ENCODE measurements at places on chromosomes 7 and 10. TPM values are rescaled to one million over a fixed set of nuclear protein-coding genes. Genes with fewer than 3 reads are reported as not detected.

DNA sequence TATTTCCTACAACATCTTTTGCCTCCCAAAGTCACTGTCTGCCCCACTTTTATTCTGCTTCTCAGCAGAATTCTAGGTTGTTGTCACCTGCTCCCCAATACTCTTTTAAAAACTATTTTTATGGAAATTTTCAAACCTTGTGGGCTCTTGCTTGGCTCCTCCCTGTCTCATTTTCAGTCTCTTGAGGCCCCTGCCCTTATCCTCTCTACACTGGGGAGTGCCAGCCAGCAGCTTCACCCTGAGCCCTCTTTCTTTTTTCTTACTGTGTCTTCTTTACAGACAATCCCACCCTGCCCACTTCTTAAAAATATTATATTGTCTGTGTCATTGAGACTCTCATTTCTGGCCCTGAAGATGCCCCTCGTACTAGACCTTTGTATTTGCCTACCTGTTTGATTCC, 61.7 kb upstream of the TMEM248 start:
- DNase-seq: no peak

DNA sequence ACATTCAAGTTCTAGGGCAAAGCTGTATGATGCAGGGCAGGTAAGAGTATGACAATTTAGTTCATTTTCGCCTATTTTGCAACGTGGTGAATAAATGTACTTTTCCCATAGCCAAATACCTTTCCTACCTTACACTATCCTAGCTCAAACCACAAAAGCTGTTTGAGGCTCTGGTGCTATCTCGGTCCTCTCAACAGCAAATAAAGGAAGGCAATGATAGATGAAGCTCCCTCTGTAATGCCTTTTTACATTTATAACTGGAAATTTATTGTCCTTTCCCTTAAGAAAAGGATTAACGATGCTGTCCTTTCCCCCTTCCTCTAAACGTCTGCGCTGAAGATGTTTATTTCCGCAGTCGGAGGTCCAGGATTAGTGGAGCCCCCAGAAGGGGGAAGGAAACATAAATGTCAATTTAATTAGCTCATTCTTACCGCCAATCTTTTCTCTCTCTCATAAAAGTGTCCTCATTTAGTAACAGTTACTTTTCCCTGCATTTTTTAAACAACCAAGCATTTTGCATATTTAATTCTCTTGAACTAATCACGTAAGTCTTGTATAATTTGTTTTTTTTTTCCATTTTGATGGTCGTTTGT, 114.6 kb downstream of the PIP4K2A start:
- DNase-seq: no peak

GRCh38 chr7:135745703-135746312, 2.8 kb downstream of the FAM180A start:
- no peak for DNase-seq

GRCh38 chr7:30423788-30424505, 54.6 kb downstream of the NOD1 start:
- DNase-seq: no peak

The FAM24B gene
- 9.6 TPM for polyA plus RNA-seq

GRCh38 chr10:127298381-127298780, 102.0 kb upstream of the INSYN2A start:
- DNase-seq: no peak

GRCh38 chr10:95569368-95569767, 8.2 kb upstream of the SORBS1 start:
- no peak for DNase-seq

- no peak for DNase-seq
Measured at GRCh38 chr7:96052860-96053470, 268.9 kb downstream of the SLC25A13 start.

The CTBP2 gene
- polyA plus RNA-seq: 0.13 TPM

GRCh38 chr7:112206238-112206990, at the start of the genes DOCK4 and ZNF277:
Gene DOCK4 (minus strand): TSS chr7:112206399. CDS start chr7:112206138, 261 bp downstream.
Gene ZNF277 (plus strand): TSS chr7:112206695. CDS start chr7:112206717, 22 bp downstream.
- DNase-seq: peak; percentile 99

GRCh38 chr10:129965959-129966358, 1.9 kb upstream of the EBF3 start:
- no peak for DNase-seq

The ABCA13 gene
- not detected for polyA plus RNA-seq

DNA sequence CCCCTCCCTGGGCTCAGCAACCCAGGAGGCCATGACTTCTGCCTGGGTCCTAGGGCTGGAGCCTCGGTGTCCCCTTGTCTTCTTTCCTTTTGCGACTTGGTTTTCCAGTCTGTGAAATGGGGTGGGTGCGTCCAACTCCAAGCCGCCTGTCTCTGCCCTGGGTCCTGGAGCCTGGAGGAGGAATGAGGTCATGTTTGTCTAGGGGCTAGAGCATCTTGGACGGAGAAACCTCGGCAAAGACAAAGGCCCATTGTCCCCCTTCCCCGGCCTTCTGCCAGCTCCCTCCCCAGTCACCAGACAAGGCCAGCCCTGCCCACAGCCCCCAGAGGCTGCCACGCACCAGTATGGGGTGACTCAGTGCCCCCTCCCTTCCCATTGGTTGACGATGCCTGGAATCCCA, 39.8 kb upstream of the ELN start:
- no peak for DNase-seq

DNA sequence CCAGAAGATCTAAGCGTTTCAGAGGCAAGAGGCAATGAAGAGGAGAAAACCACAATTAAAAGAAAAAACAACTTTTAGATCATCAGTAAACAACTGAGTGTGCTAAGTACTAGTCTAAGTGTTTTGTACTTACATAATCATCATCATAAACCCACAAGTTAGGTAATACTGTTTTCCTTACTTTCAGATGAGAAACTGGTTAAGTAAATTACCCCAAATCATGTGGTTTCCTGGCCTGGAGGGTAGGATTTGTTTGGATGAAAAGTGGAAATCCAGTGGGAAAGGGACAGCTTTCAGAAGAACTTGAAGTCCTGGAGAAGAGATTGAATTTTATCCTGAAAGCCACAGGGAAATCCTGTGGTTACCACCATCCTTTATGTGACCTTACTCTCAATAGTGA, 463.3 kb downstream of the LRMDA start:
- DNase-seq: no peak

The ITPRID1 gene
- polyA plus RNA-seq: not detected

- peak; percentile 16 for DNase-seq
Measured at GRCh38 chr7:156969972-156970420, 20.5 kb downstream of the NOM1 start.

The EVX1 gene
- not detected for polyA plus RNA-seq

GRCh38 chr10:79179164-79179956, 110.6 kb downstream of the ZMIZ1 start:
- DNase-seq: no peak

DNA sequence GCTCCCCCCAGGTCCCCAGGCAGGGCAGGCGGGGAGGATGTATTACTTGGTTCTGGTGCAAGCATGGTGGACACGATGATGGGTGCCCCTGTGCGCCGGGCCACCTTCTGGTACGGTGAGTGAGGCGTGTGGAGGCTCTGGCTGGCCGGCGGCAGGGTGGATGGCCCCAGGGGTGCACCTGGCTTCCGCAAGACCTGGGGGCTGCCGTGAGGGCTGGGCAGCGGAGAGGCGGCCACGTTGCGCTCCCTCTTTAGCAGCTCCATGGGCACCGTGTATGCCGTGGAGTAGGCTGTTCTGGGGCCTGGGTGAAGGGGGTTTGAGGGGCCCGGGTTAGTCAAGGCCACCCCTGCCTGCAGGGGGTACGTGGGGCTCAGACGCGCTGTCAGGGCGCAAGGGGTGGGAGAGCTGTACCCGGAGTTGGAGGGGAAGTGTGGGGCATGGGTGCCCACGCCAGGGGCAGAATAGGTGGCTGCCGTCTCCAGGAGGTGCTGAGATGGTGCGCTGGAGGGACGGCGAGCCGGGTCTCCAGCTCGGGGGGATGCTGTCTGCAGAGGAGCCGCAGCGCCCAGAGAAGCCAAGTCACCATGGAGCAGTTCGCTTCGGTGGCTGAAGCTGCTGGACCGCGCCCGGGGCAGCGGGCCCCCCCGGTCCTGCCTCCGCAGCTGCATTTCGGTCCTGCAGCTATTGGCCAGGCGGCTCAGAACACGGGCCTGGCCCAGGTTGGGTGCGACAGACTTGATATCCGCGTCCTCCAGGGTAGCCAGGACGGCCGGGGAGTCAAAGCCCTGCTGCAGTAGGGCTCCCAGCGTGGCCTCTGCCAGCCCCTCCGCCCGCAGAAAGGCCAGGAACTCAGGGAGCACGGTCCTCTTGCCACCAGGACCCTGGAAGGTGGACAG, 84.4 kb downstream of the ZRANB1 start:
- no peak for DNase-seq

DNA sequence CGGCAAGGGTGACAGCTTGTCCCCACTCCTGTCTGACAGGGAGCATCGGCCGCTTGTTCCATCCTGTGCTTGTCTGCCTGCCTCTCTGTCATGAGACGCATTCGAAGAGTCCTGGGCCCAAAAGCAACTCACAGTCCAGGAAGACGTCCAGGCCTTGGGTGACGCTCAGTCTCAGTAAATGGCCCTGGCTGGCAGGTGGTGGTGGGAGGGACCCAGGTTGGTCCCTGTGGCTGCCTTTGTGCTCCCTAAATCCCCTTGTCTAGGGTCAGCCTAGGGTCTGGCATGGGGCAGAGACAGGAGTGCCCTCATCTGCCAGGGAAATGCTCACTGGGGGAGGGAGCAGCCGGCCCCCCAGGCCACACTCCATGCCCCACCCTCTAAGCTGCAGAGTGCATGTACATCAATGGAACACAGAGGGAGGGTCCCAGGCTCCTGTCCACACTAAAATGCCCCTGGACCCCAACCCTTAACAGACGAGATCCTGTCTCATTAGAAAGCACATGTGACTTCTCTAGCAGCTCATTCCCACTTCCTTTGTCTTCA, 295.2 kb upstream of the ZNF32 start:
- DNase-seq: no peak

DNA sequence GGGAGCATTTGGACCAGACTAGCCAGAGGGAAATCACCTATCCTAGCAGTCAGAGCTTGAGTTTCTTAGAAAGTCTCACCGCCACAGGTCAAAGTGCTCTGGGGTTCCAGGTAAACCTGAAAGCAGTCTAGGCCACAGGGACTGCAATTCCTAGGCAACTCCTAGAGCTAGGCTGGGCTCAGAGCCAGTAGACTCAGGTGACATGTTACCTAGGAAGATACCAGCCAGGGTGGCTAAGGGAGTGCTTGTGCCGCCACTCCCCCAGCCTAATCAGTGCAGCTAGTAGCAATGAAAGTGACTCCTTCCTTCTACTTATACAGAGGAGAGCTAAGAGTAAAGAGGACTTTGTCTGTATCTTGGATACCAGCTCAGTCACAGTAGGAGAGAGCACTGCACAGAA, 348.7 kb upstream of the HPS1 start:
- DNase-seq: no peak

GRCh38 chr7:156640257-156640948, at the start of gene RNF32:
Gene RNF32 (plus strand): TSS chr7:156640774. CDS start chr7:156643878, 3,104 bp downstream.
- DNase-seq: peak; percentile 82

The OPN1SW gene
- polyA plus RNA-seq: not detected

The DYNC1I1 gene
- polyA plus RNA-seq: not detected

- no peak for DNase-seq
Measured at GRCh38 chr10:95663496-95663895, 7.0 kb upstream of the ALDH18A1 start.

DNA sequence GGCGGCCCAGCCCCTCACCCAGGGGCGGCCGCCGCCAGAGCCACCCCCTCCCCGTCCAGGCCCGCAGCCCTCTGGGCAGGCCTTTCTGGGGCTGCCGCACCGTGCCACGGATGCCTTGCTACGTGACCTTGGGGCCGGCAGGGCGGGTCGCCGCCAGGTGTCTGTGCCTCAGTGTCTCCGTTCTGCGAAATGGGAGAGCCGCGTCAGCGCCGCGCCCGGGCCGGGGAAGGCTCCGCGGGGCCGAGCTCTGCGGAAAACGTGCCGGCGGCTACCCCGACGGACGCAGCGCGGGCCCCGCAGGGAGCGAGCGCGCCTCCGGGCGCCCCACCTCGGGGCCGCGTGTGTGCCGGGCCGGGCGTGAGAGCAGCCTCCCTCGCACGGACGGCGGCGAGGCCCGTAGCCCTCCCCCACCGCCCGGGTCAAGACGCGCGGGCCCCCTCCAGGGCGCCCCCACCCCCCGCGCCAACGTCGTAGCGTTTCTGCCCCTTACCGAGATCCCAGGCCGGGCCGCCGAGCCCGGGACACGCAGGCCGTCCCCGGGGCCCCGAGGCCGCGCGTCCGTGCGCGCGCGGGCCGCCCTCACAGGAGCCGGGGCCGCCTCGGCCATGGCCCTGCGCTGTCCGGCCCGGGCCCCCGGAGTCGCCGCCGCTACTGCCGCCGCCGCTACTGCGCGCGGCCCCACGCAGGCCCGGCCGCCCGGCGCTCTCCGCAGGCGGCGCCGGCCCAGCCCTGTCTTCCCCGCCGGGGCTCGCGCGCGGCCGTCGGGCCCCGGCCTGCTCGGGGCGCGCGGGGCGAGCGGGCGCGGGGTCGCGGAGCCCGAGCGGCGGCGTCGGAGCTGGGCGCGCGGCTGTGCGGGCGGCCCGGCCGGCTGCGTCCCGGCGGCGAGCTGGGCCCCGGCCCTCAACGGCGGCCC, 1.1 kb downstream of the ZNF777 start:
- DNase-seq: no peak

DNA sequence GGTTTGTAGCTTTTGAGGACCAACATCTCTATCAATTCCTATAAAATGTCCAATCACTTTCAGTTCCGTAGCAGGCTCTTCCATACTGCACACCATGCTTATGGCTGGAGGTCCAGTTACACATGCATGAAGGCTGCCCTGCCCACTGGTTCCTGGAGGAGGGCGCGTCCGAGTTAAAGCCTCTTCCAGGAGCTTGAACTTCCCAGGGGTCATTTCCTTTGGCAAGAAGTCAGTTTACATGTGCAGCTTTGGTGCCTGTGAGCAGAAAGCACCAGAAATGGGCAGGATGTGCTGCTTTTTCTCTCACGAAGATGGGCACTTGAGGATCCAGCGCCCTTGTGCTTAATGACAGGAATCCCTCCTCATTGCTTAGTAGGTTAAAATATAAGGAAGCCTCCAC, 17.6 kb upstream of the PHYH start:
- no peak for DNase-seq

Measured in naive thymus-derived CD4-positive, alpha-beta T cell (primary cell).